ENCODE measurements at places on chromosomes 1 and 21.

DNA sequence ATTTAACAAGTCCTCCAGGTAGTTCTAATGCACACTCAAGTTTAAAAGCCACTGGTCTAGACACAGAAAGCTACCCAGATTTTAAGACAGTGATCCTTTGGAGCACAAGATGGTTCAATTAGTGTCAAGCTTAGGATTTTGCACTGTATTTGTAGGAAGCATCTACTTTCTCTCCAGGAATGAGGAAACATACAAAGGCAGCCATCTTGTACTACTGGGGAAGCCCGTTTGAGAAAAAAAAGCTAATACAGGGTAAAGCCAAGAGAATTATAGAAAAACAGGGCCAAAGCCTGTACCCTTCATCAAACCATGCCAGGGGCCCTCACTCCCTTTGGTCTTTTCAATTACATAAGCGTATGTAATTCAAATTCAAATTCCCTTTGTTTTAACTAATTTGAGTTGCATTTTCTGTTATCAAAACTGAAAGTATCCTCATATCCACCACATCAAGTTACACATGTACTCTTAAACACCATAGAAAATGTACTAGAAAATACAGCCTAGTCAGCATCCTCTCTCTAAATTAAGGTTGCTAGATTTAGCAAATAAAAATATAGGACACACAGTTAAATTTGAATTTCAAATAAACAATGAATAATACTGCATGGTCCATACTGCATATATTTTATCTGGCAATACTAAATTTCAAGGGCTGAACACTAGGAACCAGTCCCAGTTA, 17.4 kb downstream of the PIK3R3 start:
- DNase-seq, result no peak

GRCh38 chr1:230122366-230123279, 55.6 kb downstream of the GALNT2 start:
- DNase-seq, result no peak

DNA sequence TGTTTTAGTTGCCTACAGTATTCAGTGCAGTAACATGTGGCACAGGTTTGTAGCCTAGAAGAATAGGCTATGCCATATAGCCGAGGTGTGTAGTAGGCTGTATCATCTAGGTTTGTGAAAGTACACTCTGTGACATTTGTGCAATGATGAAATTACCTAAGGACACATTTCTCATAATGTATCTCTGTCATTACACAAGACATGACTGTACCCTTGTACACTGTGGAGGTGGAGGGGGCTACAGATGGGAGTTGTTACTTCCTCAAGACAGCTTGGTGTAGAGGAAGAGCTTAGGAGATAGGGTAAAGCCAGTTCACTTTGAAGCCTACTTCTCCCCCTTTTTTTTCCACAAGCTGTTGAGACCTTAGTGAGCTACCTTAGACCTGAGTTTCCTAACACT, 59.7 kb upstream of the RAVER2 start:
- no peak for DNase-seq

- DNase-seq, result no peak
These were observed 53.2 kb upstream of the LYST start for GRCh38 chr1:235919833-235920441.

GRCh38 chr1:182601913-182602312, 2.3 kb downstream of the RGS16 start:
- DNase-seq, result no peak

GRCh38 chr1:204649721-204650521, 35.6 kb downstream of the LRRN2 start:
- DNase-seq, result no peak

Data from stimulated activated CD4-positive, alpha-beta T cell treated with anti-CD3 and anti-CD28 coated beads, Interleukin-1b, Interleukin-23, amount 100 ng/mL, for 1 hour (primary cell).